ENCODE measurements at places on chromosomes 16 and 17.

DNA sequence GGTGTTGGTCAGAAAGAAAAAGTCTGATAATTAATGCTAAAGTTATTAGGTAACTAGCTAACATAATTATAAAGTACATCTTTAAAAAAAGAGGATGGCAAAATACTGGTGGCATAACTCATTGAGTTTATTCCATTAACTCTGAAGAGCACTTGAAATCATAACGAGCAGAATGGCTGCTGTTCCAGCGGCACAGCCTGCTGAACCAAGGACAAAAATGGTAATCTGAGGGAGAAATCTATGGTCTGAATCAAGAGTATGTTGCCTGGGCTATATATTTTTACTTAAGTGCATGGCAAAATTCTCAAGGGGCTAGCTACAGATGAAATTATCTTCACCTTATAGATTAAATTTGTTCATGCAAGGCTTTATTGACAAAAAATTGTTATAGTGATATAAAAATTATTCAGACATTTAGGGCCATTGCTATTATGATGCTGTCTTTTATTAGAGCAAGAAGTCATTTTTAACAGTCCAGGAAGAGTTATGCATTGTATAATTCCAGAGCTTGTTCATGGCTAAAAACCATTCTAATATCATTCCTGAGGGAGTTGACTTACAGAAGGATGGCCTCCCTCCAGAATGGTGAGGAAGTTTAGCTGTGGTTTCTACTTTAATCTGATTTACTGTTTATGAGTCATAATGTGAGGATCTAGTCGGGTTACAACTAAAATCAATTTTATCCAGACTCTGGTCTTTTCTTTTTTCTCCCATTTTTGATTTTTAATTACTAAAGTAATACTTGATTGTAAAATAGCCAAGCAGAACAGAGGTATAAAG is 41.4 kb upstream of the ANKFN1 start:
- DNase-seq = no peak

GRCh38 chr16:15958703-15959348 is 9.4 kb downstream of the ABCC1 start:
- DNase-seq = no peak

DNA sequence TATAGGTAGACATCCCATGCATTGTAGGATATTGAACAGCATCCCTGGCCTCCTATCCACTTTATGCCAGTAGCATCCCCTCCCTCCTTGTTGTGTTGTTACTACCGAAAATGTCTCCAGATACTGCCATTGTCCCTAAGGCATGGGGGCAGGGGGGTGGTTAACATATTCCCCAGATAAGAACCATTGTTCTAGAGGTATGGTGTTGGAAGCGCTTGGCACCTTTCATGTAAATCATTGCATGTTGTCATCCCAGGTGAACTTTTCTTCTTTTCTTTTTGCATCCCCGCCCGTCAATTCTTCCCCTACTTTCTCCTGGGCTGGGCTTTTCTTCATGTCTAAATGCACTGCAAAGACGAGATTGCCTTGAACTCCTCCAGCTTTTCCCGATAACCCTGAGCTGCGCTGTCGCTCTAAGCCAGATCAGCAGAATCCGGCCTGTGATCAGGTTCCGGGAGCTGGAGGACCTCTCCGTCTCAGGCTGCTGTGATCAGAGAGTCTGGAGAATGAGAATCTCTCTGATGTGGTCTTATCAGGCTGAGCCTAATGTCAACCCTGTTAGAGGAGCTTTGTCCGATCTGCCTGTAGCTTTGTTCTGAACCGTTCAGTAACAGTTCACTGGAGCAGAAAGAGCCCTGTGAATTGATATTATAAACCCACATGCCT is 76.2 kb downstream of the RBFOX1 start:
- no peak for DNase-seq

DNA sequence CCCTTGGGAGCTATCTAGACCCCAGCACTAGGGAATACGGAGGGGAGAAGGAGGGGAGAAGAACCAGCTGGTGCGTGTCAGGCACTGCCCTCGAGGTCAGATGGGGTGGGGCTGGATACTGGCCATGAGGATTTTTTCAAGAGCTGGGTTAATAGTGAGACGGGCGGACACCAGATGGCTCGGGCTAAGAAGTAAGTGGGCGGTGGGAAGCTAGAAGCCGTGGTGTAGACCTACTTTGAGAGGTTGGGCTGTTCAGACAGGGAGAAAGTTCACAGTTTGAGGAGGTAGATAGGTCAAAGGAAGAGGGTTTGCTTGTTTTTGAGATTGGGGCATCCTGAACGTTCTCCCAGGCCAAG is 303.8 kb downstream of the SEC14L1 start:
- DNase-seq = peak; percentile 43

GRCh38 chr17:58109197-58109596 is 26.0 kb downstream of the DYNLL2 start:
- no peak for DNase-seq

DNA sequence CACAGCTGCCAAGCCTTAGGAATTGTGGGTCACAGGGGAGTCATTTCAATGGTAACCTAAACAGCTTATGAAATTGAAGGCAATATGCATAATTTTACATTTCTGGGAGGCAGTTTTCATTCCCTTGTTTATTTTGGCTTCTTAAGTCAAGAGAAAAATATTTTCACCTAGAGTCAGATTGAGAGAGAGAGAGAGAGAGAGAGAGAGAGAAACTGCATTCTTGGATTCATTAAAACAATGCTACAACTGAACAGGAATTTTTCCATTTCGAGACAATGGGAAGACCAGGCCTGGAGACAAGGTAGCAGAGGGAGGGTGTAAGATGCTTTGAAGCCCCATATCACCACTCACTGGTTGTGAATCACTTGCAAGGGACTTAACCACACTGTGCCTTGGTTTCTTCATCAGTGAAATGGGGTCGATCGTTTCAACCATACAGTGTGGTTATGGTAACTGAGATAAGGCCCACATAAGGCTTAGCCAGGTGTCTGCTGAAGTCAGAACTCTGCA is 224.7 kb upstream of the IRX3 start:
- no peak for DNase-seq

DNA sequence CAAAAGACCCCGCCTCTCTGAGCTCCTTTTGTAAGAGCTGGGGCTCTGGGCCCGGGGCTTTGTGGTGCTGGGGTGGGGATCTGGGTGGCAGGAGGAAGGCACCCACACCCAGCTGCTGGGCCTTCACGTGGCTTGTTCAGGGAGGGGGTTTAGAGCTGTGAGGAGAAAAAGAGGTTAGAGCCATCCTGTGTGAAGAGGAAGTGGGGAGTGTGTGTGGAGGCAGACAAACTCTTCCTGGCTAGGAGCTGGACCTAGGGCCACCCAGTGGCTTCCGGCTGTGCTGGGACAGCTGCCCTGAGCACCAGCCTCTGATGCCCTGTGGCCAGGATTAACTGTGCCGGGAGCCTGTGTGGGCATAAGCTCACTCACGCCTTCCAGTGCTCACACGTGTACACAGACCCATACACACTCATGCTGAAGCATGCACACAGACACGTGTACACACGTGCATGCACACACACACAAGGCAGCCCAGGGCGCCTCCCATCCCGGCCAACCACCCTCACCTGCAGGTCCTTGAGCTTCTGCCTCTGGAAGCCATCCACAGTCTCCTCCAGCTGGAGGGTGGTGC is 7.4 kb downstream of the CIBAR2 start:
- DNase-seq = peak; percentile 74

GRCh38 chr17:73799781-73800627 is 155.8 kb upstream of the SDK2 start:
- DNase-seq = no peak

- no peak for DNase-seq
These were observed 6.0 kb downstream of the NDEL1 start for GRCh38 chr17:8441690-8442089.

- DNase-seq = no peak
These were observed 223.3 kb upstream of the KCNJ16 start for GRCh38 chr17:69851736-69852135.

DNA sequence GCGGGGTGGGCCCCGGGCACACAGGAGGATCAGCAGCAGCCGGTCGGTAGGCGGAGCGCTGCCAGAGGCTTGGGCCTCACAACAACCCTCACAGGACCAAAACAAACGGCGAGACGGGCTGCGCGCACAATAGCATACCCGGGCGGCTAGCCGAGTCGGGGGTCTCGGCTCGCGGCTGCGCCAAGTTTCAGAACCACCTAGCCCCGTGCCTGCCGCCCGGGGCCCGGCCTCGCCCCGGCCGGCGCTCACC is 732 bp downstream of the ULK2 start:
- peak; percentile 0 for DNase-seq

DNA sequence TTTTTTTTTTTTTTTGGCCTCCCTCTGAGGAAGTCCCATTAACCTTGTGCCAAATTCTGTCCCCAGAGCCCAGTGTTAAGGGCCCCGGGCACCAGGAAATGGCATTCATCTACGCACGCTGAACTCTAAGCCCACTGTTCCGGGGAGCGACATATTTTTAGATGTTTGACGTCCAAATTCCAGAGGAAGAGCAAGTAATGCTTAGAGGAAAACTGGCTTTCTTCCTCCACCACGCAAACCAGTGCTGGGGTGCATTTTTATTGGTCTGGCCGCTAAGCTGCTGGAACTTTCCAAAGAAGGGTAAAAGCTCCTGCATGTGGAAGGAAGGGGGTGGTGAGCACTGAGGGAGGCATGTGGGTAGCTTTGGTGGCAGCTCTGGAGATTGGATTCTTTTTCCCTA is 8.3 kb downstream of the WFDC1 start:
- no peak for DNase-seq

DNA sequence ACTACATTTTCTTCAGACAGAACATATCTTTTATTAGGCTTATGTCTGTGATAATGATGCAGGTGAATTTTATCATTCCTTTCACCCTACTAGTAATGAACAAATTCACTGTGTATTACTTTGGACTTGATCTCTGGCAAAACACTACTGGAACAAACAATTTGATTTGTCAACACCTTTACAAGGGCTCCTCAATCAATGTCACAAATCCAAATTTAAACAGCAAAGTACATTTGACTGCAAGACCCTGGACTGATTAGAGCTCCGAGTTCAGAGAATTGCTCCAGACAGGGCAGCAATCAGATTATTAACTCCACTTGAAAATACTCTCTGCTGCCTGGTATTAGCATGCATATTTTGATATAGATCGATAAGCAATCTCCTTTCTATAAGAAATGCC is 547.6 kb upstream of the SALL1 start:
- DNase-seq = no peak

Measured in Kasumi-1 (cell line).